WTC11 (cell line): ENCODE measurements at places on chromosomes 16 and 17. TPM values are rescaled to one million over a fixed set of nuclear protein-coding genes. Genes with fewer than 3 reads are reported as not detected.
A peak's percentile ranks its signal among the peaks of the same experiment; 100 is the strongest.

Gene GAS2L2
- 0.07 to 0.30 TPM (median 0.15 TPM) in 3 replicates for total RNA-seq

DNA sequence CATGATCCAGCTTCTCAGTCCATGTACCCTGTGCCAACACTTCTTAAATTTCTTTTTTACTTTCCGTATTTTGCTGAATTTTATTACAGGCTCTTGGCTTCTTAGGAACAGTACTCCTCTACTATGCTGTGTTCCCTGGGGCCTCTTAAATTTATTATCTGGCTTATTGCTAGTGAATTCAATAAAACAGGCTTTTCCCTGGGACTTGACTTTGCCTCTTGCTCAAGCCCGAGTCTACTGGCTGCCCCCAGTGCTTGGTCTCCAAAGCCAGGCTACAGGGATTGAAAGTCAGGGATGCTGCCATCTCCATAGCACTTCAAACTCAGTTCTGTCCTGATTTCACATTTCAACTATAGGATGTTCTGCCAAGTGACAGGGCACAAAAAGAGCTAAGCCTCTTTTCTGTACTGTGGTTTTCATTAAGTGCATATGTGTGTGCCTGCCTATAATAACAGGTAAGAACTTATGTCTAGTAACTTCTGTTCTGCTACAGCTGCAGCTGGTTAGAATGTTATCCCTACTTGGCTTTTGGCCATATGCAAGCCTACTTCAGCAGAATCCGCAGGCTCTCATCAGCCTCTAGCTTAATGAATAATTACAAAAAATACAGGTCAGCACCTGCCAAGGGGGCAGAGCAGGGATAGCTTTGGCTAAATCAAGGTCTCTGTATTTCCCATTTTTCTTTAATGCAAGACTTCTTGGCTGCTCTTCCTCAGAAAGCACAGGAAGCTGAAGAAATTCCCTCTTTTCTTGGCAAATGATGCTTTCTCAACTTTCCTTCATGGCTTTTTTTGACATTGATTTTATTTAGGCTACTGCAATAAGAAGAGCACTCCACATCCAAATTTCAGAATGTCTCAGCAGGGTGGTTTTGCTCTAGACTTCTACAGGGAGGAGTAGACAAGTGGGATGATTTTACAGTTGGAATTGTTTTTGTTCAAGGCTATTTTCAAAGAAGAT, 8.2 kb downstream of the FAM20A start:
- no peak for DNase-seq

DNA sequence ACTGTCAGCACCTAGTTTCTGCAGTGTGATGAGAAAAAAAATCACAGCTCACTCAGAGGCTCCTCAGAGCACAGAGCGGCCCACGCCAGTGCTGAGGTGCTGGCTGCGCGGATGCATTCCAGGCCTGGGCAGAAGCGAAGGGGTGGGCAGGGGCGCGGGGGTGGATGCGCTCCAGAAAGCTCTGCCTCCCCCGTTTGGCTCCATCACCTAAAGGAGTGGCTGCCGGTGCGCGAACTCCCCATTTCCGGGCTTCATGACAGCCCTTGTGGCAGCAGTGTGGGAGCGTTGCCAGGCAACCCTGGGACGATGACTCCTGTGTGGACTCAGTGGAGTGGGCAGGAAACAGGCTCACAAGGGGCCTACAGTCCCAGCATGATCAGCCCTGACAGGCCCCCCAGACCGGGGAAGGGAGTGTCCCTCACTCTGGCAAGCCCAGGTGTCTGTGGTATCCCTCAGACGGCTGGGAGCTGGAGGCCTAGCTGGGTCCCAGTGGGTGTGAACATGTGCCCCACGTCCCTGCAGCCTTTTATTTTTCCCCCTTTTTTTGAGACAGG, 32.8 kb upstream of the NUDT16L1 start:
- no peak for DNase-seq

- peak; percentile 26 for DNase-seq
Measured at GRCh38 chr17:12973496-12974004, 44.3 kb downstream of the ELAC2 start.

DNA sequence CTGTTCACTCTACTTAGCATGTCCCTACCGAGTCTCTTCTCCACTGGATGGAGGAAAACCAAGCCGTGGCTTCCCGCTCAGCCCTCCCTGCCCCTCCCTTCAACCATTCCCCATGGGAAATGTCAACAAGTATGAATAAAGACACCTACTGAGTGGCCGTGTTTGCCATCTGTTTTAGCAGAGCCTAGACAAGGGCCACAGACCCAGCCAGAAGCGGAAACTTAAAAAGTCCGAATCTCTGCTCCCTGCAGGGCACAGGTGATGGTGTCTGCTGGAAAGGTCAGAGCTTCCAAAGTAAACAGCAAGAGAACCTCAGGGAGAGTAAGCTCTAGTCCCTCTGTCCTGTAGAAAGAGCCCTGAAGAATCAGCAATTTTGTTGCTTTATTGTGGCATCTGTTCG, 2.8 kb upstream of the LPCAT2 start:
- DNase-seq = no peak

DNA sequence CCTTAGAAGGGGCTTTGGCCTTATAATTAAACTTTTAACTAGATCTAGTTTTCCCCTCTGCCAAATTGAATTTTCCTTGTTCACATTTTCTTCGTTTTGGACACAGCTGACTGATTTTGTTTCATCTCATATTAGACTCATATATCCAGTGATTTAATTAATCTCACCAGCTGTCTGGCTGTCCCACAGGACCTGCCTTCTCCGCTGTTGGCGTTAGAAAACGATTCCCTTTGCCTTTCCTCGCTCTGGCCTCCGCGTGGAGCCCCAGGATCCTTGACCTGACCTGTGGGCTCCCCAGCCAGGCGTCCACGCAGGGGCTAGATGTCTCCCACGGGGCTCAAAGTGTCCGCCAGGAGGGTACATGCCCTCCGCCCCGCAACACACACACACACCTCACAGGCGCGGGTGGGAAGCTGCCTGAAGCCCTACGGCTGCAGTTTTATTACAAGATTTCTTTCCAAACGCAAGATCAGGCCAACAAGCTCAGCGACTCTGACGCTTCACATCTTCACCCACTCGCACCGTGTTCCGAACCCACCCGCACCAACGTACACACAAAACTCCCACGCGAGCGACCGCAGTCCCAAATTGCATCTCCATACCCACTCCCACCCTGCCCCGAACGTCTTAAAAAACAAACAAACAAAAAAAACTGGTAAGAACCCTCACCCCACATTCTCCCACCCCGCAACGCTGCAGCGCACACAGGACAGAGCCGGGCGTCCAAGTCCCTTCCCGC, 1.1 kb downstream of the RPRML start:
- no peak for DNase-seq

DNA sequence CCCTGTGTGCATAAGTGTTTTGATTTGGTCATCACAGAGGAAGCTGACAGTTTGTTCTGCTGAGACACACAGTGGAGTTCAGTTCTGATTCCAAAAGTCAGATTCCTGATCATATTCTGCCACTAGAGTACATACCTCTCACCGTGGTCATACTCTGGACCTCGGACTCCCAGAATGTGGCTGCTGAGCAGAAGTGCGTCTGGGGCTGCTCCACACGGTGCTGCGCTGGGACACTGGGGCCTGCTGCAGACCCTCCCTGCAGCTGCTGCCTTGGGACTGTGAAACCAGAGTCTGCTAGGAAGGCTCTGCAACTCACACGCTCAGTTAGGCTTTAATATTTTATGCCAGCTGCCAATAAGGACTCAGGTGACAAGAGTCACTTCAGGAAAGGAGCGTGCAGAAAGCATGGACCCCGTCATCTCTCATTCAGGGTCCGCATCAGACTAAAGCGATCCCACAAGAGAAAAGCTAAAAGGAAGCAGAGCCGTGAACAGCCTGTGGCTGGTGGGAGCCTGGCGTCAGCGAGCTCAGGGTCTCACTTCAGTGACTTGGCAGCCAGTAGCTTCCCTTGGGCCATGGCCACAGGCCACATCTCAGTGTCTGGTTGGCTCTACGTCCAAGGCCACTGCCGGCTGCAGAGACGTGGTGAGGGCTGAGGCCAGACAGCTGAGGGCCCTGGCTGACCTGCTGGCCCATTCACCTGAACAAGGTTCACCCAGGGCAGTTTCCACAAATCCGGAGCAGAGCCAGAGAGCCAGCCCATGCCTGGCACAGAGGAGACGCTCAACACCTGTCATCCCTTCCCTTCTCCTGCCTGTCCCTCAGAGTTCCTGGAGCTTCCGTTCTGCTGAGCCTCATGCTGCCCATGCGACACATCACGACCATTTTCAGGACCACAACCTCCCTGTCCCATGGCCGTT, 24.7 kb upstream of the KIFC3 start:
- no peak for DNase-seq

Gene SNAI3
- 8.0 to 9.4 TPM (median 9.1 TPM) in 3 replicates for total RNA-seq

DNA sequence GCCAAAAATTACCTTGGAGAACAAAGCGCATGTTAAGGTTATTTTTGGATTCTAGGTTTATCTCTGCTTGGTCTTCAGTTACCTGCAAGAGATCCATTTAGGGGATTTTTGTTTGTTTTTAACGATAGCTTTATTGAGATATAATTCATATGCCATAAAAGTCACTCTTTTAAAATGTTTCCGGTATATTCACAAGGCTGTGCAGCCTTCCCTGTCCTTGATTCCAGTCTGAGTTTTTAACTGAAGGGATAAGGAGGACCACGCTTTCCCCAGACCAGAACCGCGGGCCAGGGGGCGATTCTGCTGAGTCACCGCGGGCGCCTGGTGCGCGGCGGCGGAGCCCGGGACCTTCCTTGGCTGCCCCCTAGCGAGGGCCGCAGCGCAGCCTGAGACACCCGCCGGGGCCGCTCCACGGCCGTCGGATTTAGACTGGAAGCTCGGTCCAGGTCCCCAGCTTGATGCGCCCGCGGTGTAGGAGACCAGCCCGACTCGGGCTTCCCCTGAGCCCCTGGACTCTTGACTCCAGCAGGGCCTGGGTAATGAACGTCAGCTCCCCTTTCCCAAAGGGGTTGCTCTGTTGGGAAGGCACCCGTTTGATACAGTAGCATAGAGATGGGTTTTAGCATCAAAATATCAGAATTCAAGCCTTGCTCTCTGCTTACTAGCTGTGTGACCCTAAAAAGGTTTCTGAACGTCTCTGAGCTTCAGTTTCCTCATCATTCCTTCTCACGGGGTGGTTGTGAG, 50.0 kb upstream of the STH start:
- DNase-seq = peak; percentile 83
